NB4 (cell line): ENCODE measurements at places on chromosomes 4 and X.
A peak's percentile ranks its signal among the peaks of the same experiment; 100 is the strongest.

DNA sequence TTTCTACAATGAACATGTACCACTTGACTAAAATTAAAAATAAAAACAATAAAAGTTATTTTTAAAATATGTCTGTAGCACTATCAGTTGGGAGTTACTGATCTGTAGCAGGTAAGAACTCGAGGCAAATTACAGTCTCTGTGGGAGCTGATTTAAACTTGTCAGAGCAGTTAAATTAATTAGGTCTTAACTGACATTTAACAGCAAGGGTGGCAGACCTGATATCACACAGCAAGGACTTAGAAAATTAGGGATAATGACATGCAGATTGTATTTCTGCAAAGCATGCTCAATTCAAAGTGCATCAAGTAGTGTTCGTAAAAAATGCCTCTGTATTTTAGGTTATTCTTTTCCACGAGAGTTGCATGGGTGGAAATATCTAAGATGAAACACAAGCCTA lies 208.9 kb downstream of the SPATA18 start:
- no peak for DNase-seq

- DNase-seq, result no peak
Measured at GRCh38 chr4:3069661-3070199, 4.6 kb downstream of the HTT-AS start.

DNA sequence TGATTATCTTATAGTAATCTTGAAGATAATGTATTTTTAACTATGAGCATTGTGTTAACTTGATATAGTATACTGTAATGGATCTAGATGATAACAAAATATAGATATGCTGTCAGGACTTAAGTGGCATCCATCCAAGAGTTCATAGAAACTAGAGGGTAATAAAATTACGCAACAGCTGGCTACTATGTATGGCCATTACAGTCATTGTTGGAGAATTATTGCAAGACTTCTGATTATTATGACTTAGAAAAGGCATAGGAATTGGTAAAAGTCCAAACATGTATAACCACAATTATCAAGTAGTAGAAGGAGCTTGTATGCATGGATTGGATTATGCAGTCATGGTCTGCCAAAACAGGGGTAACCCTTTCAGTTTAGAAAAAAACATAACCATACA lies 9.5 kb downstream of the OGT start:
- peak; percentile 39 for DNase-seq

DNA sequence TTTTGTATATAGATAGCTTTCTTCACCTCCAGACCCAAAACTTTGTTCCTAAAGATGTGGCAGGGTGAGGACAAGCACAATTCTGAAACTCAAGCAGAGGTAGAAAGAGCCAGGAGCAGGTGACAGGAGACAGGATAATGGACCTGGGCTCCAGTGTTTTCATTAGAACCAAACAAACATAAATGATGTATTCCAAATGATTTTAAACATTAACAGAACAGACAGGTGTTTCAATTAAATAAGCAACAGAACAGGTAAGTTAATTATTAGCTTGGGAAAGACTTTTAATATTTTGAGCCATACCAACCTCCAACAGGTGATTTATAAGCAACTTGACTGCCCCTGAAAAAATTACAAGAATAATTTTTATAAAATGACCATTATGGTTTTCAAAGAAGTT lies 459.4 kb upstream of the LCORL start:
- DNase-seq, result no peak

- DNase-seq, result no peak
Measured at GRCh38 chrX:72705111-72705510, 9.0 kb downstream of the PHKA1 start.

DNA sequence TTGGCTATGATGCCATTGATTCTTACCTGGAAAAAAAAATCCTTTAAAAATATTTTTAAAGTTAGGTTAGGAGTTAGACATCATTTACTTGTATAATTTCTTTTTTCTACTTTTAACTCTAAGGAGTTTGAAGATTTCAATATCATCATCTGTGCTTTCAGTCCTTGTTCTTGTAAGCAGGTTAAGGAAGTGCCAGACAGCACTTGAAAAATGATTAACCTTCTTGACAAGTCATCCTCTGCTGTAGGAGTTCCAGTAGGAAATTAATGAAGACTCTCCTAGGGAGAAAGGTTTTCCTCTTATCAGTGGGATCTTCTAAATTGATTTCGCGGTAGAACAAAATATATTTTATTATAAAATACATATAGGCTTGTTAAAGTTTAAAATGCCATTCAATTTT lies 29.1 kb upstream of the ANAPC4 start:
- no peak for DNase-seq

GRCh38 chr4:105650190-105650589 lies 58.3 kb downstream of the INTS12 start:
- no peak for DNase-seq

GRCh38 chr4:42638993-42639392 lies 17.9 kb downstream of the ATP8A1 start:
- DNase-seq, result peak; percentile 16

- no peak for DNase-seq
Measured at GRCh38 chrX:38326086-38326485, 1.2 kb downstream of the RPGR start.

DNA sequence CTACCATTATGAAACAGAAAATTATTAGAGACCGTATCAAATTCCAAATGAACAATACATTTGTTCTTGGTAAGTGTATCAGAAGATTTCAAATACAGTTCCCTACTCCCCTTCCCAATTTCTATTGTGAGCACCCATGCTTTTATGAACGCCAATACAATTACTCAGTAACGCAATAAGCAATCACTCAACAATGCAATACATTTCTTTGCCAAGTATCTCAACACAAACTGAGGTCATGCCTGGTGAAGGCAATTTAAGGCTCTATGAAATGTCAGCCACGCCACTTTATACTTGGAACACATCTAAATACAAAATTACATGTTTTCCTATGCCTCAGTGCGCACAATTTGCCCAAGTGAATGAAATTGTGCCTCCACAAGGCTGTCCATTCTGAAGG lies 712 bp downstream of the PNPLA4 start:
- no peak for DNase-seq

GRCh38 chrX:141936080-141936479 lies 32.4 kb downstream of the MAGEC1 start:
- DNase-seq, result peak; percentile 1

- DNase-seq, result no peak
Measured at GRCh38 chrX:40147971-40148370, 50.2 kb upstream of the BCOR start.

DNA sequence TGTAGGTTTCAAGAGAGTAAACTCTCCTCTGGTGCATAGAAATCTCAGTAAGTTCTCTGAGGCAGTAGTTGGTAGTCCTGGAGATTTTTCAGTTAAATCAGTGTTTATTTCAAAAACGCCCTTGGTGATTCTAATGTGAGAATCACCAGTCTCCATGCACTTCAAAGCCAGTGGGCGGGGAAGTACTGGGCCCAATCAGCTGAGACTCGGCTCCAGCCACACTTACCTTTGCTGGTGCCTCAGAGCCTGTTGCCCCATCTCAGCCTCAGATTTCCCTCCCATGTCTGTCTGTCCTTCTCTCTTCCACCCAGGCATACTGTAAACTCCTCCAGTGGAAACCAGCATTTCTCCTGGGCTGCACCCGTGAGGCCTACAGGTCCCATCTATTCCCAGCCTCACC lies 7.4 kb upstream of the MGST2 start:
- no peak for DNase-seq
